AG04450 (cell line): ENCODE measurements at places on chromosomes 2 and 18.

DNA sequence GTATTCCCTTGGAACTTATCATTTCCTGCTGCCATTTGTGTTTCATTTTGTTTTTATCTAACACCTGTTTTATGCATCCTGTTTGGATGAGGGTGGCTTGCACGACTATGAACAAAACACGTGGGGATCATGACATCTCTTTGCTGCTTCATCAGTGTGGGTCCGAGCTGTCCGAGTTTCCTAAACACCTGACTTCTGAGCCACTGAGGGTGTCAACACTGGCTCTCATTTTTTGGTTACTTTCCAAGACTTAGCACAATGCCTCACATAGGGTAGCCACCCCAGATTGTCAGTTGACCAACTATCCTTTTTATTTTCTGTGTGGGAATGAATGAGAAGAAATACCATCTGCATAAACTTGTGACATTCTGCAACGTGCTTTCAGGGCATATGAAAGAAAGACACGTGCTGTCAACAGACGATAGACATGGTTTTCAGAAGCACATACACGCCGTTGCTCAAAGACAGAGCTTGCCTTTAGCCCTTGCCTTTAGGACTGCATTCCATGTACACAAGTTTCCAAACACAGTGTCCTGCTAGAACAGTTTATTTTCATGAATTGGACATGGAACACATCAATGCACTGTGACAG, 166.7 kb downstream of the MYT1L start:
- no peak for DNase-seq

- DNase-seq = no peak
These were observed 5.8 kb upstream of the SFTPB start for GRCh38 chr2:85673716-85674375.

- DNase-seq = no peak
These were observed 128.7 kb upstream of the L3MBTL4 start for GRCh38 chr18:6543330-6543908.

DNA sequence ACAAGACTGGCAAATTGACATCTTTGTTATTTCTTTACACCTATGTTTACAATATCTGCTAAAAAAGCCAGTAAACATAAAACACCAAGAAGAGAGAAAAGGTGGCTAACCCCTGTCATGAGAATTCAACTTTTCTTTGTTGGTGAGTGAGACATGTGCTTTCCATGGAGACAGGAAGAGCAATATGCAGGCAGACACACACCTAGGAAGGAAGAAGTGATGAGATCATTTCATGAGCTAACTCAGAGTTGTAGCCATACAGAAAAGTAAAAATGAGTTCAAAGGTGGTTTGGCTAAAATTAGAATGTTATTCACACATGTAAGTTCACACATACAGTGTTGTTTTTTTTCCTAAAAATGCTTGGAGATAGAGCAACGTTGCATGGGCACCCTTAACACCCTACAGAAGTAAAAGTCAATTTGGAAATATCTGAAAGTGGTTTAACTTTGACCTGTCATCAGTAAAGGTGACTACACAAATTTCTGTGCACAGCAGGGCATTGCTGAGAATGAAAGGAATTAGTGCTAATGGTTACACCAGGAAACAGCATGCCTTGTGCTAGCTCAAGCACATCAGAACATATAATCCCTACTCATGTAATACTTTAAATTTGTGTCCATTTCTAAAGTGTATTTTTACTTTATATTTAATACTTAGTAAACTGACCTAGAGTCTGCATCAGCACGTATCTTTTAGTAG, 557.6 kb downstream of the CBLN2 start:
- DNase-seq = no peak

GRCh38 chr2:70959271-70959761, 19.1 kb upstream of the ANKRD53 start:
- DNase-seq = no peak

DNA sequence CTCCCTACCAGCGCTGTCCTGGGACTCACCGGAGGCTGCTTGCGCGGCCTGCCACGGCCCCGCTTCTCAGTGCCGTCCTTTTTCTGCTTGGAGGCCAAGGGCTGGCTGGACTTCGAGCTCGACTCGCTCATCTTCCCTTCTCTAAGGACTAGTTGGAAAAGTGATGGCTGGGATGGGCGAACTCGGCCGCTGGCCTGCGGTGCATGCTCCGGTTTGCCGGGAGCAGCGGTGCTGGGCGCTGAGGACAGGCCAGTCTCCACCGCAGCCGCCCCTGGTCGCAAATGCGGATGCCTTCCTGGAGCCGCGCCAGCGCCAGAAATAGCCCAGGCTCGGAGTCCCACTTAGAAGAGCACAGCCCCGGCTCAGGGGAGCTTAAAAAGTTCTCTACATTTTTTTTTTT, 3.1 kb downstream of the C2orf81 start:
- DNase-seq = no peak

DNA sequence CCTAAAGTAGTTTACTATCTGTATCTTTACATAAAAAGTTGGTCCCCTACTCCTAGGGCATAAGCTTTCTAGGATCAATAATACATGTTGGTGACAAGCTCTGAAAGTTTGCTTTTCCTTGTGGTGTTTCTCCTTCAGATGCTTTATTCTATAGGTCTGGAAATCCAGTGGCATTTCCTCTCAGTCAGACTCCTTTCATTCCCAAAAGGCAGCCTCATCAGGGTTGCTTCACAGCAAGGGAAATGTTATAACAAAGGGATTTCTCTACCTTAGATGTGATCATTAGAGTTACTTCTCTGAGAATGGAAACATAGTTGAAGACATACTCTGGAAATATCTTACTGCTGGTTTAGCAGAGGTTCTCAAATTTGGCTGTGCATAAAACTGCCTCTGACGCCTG, 1072.4 kb upstream of the ZEB2 start:
- DNase-seq = no peak

DNA sequence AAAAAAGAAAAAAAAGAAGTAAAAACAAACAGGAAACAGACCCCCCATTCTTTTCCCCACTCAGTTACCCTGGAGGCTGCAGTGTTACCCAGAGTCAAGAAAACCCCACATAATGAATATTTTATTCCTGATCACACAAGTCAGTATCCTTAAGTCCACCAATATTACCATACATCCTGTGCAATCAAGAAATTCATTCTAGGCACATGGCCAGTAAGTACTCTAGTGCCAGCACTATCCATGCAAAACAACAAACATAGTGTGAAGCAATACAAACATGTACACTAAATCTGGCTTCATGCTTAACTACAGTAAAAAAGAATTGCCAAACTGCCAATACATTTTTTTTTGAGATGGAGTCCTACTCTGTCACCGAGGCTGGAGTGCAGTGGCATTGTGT, 111.6 kb downstream of the FAM168B start:
- DNase-seq = no peak

DNA sequence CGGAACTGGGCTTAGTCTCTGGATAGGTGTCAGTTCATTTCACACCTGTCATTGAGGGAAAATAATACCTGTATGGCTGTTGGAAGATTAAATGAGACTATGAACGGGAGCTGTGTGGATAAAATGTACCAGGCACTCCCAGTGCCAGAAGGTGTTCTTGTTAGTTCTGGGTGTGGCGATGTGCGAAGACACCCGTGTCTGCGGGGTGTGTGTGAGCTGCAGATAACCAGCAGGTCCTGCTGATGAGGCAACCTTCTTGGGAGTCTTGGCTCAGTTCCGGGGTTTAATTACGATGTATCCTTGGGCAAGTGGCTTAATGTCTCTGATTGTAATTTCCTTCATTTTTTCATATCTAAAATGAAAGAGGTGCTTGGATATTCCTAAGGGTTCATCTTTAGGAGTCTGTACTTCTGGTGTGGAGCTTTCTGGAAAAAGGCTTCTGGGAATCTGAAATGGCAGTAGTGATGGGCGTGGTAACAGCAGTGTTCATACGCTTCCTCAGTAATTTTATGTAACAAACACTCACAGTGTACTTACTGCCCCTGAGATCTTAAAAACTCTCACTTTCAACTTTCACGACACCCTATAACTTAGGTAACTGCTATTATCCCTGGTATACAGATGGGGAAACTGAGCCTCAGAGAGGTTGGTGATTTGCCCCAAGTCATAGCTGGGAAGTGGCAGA, 35.0 kb downstream of the NEDD4L start:
- DNase-seq = no peak

DNA sequence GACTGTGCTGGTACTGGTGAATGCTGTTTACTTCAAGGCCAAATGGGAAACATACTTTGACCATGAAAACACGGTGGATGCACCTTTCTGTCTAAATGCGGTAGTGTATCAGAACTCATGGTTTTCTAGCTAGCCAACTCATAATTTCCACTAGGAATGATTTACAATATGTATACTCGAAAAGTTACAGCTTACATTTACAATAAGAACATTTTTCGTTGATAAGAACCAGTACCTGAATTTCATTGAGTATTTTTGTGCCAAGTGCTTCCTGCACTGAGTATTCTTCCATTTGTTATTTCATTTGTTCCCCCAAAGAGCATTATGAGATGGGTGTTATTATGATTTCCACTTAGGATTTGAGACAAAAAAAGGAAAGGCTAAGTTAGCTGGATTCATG, 21.9 kb downstream of the SERPINB12 start:
- no peak for DNase-seq

DNA sequence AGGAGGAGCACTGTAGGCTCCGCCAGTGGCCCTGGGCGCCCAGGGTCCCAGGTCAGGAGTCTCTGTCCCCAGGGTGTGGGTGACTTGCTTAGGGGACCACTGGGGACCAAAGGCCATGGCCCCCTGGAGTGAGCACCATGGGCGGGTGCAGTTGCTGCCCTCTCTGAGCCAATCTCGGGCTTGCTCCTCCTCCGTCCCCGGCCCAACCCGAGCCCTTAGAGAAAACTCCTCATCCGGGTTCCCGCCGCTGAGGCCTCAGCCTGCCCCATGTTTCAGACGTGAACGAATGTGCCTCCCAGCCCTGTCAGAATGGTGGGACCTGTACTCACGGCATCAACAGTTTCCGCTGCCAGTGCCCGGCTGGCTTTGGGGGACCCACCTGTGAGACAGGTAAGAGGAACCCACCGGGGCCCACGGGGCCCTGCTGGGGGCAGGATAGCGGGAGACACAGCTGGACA, 38.6 kb downstream of the SNED1 start:
- no peak for DNase-seq

DNA sequence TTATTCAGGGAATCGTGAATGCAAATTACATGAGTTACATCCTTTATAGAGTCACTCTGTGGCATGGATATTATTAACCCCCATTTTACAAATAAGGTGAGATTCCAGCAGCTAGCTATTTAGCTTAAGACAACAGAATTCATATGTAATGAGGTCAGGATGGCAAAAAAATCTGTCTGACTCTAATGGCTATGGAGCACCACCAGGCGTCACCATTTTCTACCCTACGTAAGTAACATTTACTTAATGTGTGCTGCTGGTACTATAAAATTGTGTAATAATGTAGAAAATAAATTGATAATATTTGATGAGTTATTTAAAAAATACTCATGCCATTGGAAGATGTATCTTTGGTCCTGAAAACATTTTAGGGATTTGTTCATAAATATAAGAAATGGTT, 2040.1 kb upstream of the LRRTM1 start:
- DNase-seq = no peak
